Inflammatory macrophage treated with lipopolysaccharide for 4 hours (primary cell): ENCODE measurements at places on chromosomes 4 and X.

GRCh38 chrX:37905436-37906147, 58.2 kb upstream of the DYNLT3 start:
- DNase-seq = no peak

GRCh38 chr4:184849185-184849584, 23.4 kb upstream of the ACSL1 start:
- peak; percentile 88 for DNase-seq

GRCh38 chr4:101039367-101039766, 308.0 kb downstream of the PPP3CA start:
- DNase-seq = no peak

GRCh38 chr4:187333151-187333550, 609.5 kb upstream of the FAT1 start:
- DNase-seq = no peak

- no peak for DNase-seq
Measured at GRCh38 chr4:20151436-20151835, 100.3 kb upstream of the SLIT2 start.

DNA sequence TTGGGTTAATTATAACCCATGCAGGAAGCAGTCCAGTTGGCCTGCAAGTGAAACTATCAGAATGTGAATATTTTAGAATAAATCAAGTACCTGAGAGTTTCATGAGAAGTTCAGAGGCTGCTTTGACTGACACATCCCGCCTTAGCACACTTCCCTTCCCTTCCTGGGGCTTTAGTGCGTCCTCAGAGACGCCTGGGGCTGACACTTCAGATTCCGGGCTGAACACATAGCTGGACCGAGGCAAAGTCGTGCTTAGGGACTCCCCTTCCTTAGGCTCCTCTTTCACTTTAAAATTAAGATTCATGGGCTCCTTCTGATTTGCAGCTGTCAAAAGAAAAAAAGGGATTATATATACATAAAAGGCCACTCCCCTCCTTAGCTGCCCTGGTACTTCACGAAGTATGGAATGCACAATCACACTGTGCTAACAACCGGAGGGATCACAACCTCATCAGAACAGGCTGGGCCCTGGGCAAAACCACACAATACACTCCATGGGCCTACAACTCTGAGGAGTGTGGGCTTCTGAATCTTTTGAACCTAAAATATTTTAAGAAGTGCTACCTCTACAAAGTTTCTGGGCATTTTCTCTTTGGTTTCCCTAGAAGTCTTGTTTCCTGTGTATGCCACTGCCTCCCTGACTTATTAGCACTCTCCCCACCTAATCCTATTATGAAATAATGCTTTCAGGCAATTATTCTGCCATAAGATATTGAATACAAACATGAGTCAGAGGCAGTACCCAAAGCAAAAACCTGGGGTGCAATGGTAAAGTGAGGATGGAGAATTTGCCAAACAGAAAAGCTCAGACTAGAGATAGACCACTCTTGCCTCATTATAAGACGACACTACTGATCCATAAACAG, 68.2 kb downstream of the ZNF827 start:
- DNase-seq = no peak

GRCh38 chr4:184472614-184473498, 1.5 kb downstream of the IRF2 start:
- DNase-seq = peak; percentile 86

- DNase-seq = no peak
Measured at GRCh38 chr4:6687947-6688878, 5.5 kb upstream of the S100P start.
